CD4-positive, alpha-beta T cell treated with Interferon alpha-2 for 1 hour (primary cell): ENCODE measurements at places on chromosomes 2 and 18.

DNA sequence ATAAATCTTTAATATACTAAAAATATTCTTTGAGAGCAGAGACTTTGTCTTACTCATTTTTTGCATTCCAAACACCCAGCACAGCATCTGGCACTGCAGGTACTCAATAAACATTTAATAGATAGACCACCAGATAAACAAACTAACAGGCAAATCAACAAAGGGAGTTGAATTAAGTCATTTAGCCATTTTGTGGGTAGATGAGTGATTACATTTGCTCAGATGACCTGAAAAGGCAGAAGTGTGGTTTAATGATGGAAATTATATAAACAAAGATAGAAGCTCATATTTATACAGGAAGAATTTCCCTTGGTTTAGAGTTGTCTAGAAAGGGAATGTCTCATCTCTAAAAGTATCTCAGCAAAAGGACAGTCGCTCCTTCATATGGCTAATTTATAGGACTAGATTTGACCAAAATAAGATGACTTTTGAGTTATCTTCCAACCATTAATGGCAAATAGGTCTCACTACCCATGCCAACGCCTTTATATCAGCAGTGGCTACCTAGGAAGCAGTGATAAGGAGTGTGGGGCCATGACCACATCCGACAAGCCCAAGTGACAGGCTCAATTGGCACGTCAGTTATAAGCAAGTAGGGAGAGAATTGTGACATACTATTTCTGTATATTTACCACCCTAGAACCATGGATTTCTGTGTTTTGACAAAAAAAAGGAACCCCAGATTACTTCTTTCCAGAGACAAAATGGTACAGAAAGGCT is 173.5 kb downstream of the ATAD2B start:
- DNase-seq = no peak

GRCh38 chr2:238504181-238504931 is 77.6 kb downstream of the ASB1 start:
- no peak for DNase-seq

DNA sequence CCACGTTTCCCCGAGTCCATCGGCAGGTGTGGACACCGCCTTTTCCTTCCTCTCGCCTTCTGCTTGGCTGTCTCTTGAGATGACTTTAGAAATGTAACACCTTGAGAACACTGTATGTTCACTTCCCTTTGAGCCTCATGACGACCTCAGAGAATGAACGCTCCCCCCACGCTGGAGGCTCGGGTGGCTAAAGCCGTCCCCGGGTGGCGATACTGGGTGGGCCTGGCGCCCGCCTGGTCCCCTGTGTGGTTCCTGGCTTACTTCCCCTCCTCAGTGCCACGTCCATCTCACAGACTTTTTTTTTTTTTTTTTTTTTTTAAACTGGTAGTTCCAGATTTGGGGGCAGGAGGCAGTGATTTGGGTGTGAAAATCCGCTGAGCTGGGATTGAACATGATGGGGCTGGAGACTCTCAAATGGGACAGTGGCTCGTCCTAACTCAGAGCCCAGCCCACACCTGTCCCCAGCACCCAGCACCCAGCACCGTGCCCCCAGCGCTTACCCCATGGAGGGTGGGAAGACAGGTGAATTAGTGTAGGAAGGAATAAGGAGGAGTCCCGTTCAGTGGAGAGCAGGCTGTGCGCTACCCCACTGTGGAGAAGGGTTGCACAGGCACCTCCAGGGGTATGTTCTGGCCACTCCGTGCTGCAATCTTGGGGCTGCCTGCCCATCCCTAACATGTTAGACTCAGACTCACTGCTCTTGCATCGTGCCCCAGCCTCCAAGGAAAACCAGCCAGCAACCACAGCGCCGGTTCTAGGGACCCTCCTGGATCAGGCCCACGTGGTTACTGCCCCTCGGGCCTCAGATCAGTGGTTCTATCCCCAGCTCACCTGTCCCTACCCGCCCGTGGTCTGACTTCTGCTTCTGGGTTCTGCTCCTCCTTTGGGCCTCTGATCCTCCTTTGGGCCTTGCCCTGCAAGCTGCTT is 174.0 kb downstream of the ASB1 start:
- DNase-seq = no peak

DNA sequence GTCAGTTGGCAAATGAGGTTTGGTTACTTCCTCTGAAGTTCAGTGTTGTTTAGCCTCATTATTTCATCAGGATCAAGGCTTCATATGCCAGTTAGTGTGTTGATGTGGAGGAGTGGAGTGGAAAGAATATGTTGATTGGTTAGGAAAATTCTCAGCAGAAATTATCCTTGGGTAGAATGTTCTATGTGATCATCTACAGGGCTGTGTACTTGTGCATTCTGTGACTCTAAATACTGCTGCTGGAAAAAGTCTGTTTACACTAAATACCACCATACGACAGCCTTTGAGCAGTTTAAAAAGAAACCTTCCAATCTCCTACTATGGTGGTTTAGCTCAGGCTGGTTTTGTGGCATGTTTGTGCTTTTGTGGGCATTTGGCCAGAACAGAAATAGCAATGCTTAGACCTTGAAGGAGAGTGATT is 25.8 kb downstream of the CAB39 start:
- no peak for DNase-seq

DNA sequence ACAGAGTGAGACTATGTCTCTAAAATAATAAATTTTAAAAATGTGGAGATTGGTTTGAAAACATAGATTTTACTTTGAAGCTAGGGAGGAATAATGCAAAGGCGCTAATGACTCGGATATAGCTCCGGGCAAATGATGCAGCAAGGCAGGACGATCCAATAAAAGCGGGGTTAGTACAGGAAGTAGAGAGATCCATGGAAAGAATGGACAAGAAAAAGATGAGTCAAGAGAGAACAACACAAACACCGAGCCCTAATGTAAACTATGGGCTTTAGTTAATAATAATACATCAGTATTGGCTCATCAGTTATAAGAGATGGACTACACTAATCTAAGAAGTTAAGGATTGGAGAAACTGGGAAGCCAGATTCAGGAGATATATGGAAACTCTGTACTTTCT is 74.5 kb downstream of the QPCT start:
- DNase-seq = no peak
